Left ventricle myocardium superior (tissue), 1 donor: ENCODE measurements at places on chromosomes 1 and 21. TPM values are rescaled to one million over a fixed set of nuclear protein-coding genes. Genes with fewer than 3 reads are reported as not detected.

The OR2T10 gene
- total RNA-seq, result not detected

GRCh38 chr21:37983336-37984095, 67.3 kb upstream of the KCNJ6 start:
- DNase-seq, result no peak

The AMY2A gene
- total RNA-seq, result not detected

The TTC22 gene
- 0.17 TPM for total RNA-seq

DNA sequence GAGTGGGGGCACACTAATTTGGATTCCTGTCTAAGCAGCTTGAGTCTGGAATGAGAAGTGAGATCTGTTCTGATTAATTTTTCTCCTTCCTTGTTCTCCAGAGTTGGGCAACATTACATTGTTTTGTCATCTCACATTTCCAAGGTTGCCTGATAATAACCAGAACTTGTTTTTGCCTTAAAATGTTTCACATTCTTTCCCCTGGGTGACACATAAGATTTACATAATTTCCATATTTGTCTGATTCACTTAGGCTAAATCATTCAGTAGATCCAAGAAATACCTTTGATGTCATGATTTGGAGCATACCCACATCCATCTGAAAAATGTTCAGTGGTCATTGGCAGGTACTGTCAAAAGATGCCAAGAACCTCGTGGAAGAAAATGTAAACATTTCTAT, 60.3 kb downstream of the XCL2 start:
- no peak for DNase-seq

DNA sequence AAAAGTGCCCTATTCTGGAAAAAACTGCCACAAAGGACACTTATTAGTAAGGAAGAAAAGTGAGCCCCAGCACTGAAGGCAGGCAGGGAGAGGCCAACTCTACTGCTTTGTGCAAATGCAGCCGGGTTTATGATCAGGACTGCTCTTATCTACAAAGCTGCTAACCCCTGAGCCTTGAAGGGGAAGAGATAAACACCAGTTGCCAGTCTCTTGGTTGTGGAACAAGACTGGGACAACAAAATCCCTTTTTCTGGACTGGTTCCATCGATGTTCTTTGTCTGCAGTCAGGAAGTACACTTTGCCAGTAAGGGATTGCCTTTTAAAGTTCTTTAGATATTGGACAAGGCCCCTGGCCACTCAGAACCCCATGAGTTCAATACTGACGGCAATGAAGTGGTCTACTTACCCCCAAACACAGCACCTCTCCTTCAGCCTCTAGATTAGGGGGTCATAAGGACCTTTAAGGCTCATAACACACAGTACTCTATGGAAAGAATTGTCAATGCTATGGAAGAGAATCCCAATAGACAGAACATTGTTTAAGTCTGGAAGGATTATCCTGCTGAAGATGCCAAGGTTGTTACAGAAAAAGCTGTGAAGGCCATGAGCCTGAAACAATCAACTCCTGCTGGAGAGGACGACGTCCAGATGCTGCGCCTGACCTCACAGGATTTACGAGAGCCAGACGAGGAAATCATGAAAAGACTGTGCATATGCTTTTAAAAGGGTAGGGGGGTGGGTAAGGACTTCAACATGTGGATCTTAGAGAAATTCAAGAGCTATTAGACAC, 43.6 kb downstream of the GNB1 start:
- DNase-seq, result no peak
